ENCODE measurements at places on chromosomes 6 and 20.

DNA sequence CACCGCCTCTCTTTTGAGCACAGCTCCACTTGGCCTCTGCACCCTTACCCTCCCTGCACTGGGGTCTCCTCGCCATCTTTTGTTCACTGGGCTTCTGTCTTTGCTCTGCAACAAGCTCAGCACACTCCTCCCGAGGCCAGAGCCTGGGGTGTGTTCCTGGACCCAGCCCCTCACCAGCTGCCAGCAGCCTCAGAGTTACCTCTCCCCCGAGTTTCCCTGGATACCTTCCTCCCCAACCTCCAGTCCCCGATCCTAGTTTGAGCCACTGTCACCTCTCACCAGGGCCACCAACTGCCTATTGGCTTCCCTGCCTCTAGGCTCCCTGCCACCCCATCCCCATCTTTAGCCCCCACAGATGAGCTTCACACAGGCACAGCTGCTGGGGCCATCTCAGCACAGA is 12.3 kb downstream of the CYP21A2 start:
- DNase-seq, result no peak

DNA sequence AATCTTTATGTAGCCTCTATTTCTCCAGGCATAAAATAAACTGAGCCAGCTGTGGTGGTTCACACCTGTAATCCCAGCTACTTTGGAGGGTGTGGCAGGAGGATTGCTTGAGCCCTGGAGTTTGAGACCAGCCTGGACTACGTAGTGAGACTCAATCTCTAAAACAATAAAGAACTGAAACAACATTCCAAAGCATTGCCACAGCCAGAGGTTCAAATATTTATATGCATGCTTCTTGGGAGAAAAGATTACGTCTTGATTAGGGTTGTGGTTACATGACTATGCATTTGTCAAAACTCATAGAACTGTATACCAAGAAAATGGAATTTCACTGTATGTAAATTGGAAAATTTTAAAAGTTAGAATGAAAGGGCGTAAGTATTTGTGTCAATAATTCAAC is 27.7 kb upstream of the PAX1 start:
- DNase-seq, result no peak

DNA sequence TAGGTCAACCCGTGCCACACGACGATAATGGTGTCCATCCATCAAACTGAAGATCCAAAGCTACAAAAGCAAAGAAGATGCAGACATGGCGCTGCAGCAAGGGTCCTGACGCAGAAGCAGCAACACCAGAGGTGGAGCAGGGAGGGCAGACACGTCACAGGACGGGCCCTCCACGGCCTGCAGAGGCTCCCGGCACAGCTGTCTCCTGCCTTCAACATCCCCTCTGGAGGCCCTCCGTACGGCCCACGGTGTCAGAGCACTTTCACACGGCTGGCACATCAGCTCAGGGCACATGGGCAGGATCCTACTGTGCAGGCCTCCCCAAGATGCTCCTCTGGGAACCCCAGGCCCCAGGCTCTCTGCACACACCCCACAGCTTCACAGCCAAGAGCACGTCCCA is 37.6 kb downstream of the WDR27 start:
- DNase-seq, result no peak

DNA sequence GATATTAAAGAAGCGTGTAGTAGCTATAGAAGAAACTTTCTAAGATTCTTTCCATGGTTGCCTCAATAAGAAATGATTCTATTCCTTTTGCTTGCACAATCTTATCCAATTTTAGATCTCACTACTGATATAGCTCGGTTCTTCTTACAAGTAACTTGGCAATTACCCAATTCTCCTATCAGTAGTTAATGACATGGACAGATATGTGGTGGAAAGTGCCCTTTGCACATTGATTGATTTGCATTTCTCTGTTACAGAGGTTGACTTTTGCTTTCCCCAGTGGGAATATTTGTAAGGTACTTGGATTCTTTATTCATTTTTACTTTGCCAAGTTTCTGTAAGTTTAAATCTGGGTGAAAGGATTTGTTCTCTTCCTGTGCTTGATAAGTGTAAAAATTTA is 93.7 kb upstream of the QKI start:
- no peak for DNase-seq

GRCh38 chr6:138769102-138769676 is 4.4 kb upstream of the CCDC28A start:
- DNase-seq, result no peak

GRCh38 chr6:53358440-53359094 is 9.8 kb upstream of the ELOVL5 start:
- no peak for DNase-seq

Measured in activated gamma-delta T cell treated with anti-CD3 and anti-CD28 coated beads, Interleukin-2, amount 50 U/mL, for 16 hours (primary cell).